ENCODE measurements at places on chromosomes 7 and 10. TPM values are rescaled to one million over a fixed set of nuclear protein-coding genes. Genes with fewer than 3 reads are reported as not detected.

GRM3 gene
- not detected for total RNA-seq

NFE2L3 gene
- total RNA-seq, result 80.1 TPM

MLXIPL gene
- not detected for total RNA-seq

DNA sequence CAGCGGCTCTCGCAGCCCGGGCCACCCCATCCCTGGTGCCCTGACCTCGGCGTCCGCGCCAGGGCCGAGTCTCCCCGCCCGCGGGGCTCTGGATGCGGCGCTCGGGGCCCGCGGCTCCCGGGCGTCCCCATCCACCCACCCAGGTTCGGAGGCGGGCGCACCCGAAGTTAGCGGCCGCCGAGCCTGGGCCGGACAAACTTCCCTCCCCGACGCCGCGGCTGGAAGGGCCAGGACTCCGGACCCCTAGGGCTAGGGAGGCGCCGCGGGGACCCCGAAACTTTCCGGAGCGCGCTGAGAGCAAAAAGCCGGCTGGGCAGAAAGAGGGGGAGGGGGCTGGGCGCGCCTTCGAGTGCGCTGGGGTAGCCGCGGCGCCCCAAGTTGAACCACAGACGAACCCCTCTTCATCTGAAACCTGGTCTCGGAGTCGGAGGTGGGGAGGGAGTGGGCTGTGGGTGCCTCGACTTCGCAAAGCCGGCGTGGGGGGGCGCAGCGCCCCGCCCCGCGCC, 3.7 kb upstream of the ELFN1 start:
- H3K27ac ChIP-seq, result no peak overlapping the region
- no peaks in the 10 kb centered on the region for H3K36me3 ChIP-seq

DNA sequence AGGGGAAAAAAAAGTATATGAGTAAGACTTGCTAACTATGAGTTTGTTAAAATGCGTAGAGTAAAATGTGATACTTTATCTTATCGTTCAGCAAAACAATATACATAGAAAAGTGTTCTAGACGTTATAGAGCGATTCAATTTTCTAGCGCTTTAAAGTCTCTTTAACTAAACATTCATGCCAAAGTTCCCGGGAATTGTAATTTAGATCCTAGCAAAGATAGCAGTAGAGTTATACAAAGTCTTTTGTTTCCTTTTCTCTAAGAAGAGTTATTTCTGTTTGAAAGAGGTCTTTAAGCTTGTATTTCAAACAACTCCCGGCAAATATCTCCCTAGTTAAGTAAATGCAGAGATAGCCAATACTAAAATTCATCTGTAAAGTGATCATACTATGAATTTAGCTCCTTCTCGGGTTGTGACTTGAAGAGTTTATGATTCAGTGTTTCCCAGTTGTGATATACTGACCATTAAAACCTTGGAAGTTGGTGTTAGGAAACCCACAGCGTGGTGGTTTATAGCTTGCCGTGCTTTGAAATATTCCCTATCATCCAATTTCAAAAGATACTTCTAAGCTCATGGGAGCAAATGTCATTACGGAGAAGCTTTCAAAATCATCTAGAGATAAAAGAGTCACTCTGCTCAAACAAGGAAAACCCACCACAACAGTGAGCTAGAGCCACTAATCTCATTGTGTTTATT, 171.7 kb downstream of the CSTF2T start:
- H3K36me3 ChIP-seq, result no peaks in the 10 kb centered on the region
- no peaks in the 10 kb centered on the region for H3K27me3 ChIP-seq
- H3K4me1 ChIP-seq, result no peaks in the 10 kb centered on the region
- DNase-seq, result no peak
- no peak overlapping the region for H3K4me3 ChIP-seq
- H3K27ac ChIP-seq, result no peak overlapping the region

DNA sequence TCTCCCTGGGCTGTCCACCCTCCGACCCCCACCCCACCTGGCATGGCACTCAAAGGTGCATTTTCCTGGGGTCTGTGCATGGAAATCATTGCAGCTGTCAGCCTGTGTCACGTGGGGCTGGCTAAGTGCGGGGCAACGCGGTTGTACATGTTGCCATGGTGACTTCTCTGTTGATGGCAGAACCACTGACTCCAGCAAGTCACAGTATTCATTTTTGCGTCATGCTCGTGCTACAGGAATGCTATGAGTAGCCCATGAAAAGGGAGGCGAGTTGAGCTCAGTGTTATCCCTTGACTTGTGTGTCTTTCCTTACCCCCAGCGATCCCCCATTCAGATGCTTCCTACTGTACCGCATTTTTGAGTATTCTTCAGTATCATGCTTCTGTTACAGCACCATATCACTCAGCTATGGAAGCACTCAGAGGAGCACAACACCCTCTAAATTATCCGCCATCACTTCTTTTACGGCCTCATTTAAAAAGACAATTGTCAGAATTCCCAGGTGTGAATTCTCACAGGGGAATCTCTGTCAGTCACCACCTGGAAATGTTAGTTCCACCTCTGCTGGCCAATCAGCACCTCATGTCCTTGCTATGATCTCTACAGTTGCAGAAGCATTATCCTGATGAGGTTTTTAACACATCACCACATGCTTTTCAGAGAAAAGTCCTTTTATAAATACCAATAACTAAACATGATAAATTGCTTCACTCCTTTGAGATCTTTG, 194.4 kb upstream of the C7orf33 start:
- no peak overlapping the region for H3K27ac ChIP-seq
- no peak overlapping the region for H3K4me3 ChIP-seq
- DNase-seq, result no peak
- H3K36me3 ChIP-seq, result no peaks in the 10 kb centered on the region
- H3K4me1 ChIP-seq, result no peaks in the 10 kb centered on the region

Data from activated T-helper 1 cell treated with anti-CD3 and anti-CD28 coated beads, Interleukin-12 subunit alpha, Interleukin-12 subunit beta, Interleukin-2, Interleukin-4 antibody, amounts not matched to agents 30 ng/mL and 10 ng/mL and 1 ng/mL, durations not matched to agents 14 hours and 24 hours and 36 hours (primary cell).